ENCODE measurements at places on chromosomes 6 and 20.

- no peak for DNase-seq
These were observed 97.2 kb upstream of the MAP7 start for GRCh38 chr6:136647363-136647852.

DNA sequence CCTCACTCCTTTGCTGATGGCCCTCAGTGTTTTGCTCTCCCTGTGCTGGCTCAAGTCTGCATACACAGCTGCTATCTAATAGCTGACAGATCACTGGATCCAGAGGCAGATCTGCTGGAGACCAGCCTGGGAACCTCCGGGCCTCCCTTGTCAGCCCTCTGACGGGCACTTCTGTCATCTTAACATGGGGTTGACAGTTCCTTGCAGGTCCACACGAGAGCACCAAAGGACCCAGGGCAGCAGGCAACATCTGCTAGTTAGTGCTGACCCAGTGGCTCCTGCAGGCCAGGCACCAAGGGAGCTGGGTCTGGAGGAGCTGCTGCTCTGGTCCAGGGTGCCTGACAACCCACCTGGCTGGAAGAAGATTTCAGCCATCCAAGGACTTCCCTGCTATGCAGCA lies 208.1 kb downstream of the UST start:
- no peak for DNase-seq

- DNase-seq: no peak
These were observed 155.5 kb downstream of the HACE1 start for GRCh38 chr6:104704191-104704590.

GRCh38 chr6:107547451-107547840 lies 57.5 kb downstream of the SOBP start:
- DNase-seq: no peak

GRCh38 chr6:37059344-37060194 lies 54.1 kb downstream of the FGD2 start:
- peak; percentile 18 for DNase-seq

DNA sequence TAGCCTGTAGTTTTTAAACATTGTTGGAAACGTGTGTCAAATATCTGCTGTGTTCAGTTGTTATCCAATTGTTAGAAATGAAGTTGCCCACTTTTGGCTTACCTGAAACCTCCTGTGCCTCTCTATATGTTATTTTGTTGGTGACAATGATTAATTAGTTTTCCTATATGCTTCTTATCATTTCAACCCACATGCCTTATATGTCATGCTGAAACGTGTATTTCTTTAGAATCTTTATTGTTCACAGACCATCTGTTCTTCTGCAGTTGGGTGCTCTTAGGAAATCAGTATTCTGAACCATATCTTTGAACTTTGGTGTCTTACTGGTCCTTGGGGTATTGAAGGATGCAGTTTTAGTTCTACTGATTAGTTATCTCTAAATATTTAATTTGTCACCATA lies 91.2 kb upstream of the SCGN start:
- DNase-seq: no peak

GRCh38 chr6:110881546-110882273 lies 7.1 kb downstream of the AMD1 start:
- DNase-seq: no peak

DNA sequence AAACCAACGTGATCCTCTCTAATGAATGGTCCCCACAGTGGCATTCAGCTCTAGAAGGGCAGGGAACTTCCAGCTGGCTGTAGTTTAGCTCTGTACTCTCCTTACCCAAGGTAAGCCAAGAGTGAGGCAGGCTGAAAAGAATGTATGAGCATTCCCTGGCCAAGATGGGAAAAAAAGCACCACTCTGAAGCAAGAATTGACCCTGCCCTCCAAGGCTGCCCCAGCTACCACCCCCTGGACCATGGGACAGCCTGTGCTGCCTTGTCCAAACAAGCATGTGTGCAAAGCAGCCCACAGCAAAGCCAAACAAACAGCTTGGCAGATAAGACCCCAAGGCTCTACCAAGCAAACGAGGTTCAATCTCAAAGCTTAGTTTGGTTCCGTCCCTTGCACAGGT lies 73.9 kb downstream of the GFOD1 start:
- no peak for DNase-seq

DNA sequence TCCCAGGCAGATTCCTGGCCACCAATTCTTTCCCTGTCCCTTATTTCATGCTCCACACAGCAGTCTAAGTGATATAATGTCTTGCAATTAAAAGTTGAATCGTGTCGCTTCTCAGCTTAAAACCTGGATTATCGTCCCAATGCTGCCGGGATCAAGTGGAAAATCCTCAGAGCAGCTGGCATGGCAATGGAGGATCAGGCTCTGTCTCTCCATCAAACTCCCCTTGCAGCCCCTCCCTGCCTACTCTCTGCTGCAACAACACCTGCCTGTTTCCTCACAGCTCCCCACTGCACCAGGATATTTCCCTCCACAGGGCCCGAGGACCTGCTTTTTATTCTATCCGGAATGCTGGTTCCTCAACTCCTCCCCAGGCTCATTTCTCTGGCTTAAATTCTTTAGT lies 277.1 kb downstream of the SYNE1 start:
- no peak for DNase-seq

- no peak for DNase-seq
These were observed 12.5 kb downstream of the WDR27 start for GRCh38 chr6:169689287-169689686.

DNA sequence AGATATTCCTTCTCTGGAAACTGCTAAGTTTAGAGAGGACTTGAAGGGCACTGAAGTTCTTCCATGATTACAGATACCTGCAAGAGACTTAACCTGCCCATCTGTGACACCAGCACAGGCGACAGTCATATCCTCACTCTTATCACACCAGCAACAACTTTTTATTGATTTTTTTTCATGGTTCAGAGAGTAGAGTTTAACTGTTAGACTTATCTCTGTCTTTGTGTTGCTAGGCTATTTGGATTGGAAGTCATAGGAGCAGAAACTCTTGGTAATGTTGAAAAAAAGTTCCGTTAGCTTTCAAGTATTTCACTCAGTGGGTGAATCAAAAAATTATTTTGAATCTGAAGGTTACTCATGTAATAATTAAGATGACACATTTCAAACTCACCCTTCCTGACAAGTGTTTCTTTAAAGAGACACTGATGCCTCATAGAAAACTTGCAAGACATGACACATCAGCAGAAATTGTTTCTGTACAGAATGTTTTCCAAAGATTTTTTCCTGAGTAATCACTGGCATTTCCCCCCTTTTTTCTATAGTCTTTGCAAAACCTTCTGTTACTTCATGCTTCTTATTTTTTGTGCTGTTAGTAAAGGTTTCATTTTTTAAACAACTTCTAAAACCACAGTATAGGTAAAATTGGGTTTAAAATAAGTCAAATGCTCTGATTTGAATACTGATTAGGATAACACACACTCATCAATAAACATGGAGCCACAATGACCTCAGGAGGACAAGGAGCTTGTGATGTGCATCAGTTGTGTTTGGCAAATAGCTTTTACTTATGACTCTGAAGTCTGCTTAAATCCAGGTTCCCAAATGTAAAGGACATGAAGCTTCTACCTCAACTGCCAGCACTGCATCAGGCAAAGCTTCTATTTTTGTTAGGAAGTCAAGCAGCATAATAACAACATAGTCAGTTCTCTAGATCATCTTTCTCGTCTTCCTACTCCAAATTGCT lies 252.9 kb upstream of the MAN1A1 start:
- no peak for DNase-seq

GRCh38 chr20:39398656-39399055 lies 436.5 kb downstream of the DHX35 start:
- no peak for DNase-seq

DNA sequence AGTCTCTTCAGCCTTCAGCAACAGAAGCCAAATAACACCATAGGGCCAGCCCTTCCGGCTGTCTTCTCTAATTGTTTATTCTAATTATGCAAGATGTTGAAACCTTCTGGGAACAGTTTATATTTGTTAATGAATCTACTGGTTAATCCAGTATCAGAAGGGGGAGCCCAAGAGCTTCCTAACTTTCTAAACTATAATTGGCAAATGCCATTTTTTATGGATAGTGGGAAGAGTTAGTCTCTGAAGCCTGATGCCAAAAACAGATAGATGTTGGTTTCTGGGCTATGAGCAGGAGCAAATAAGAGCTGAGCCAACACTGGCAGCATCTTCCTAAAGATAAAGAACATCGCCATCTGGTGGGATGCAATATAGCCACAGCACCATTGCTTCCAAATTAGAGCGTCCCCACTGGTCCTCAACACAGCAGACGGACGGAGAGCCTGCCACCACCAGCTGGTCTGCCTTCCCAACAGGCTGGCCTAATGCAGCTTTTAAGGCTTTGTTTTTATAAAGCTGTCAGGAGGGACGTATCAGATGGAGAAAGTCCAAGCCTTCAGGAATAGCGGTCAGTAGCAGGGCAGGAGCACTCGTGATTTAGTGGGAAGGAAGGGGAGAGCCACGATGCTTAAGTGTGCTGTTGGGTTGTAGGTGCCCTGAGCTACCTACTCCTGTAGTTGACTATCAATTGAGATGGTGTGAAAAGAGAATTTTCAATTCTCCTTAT lies 118.8 kb downstream of the RALGAPA2 start:
- DNase-seq: no peak

GRCh38 chr20:57760698-57761412 lies 51.0 kb upstream of the PMEPA1 start:
- no peak for DNase-seq

DNA sequence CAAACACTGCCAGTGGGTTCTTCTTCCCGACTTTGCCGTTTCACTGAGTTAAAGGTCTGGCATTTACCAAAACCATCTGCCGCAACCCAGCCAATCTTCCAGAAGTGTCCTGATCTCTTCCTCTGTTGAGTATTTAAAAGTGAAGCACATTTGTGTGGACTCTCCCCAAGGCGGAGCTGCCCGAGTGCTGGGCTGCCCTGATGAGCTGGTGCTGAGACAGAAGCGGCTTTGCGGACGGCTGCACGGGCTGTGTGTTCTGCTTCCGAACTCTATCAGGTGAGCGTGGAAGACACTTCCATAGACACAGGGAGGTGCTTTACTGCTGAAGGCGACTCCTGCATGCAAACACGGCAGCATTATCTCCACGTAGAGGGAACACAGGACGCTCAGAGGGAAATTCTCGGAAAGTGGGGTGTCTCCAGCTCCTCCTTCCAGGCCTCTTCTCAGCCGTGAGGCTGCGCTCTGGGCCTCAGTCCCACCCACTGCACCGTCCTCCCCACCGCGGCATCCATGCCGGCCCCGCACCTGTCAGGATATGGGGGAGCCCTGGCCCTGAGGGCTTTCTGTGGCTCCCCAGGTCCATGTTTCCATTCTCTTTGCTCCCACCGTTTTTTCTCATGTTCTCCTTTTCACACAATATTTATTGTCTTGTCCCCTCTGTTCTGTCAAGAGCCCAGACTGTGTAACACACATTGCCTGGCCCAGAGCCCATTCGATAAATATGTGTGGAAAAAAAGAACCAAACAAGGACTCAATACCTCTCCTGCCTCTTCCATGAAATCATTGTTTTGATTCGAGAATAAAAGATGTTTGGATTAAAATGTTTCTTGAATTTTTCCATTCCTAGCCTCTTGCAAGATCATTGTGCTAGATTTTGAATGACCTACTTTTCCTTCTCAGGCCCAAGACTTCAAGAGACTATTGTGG lies 205.1 kb downstream of the DLL1 start:
- DNase-seq: no peak

- DNase-seq: no peak
These were observed 121.1 kb downstream of the TRIM27 start for GRCh38 chr6:28802417-28803336.

GRCh38 chr20:51680067-51680749 lies 88.0 kb downstream of the ATP9A start:
- DNase-seq: no peak

DNA sequence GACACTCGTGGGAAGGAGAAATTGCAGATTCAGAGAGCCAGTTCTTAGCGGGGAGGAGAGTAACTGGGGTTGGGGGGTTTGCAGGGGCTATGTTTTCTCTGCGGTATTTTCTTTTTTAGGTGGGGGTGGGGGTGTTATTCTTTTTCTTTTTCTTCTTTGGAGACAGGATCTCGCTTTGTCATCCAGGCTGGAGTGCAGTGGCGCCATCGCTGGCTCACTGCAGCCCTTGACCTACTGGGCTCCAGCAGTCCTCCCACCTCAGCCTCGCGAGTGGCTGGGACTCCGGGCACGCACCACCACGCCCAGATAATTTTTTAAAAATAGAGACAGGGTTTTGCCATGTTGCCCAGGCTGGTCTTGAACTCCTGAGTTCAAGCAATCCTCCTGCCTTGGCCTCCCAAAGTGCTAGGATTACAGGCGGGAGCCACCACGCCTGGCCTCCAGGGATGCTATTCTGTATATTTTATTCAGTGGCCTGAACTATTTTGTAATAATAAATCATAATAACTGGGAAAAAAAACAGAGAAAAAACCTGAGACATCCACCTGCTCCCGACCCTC lies 57.3 kb downstream of the UBE2V1 start:
- DNase-seq: no peak

- DNase-seq: no peak
These were observed 256.6 kb upstream of the EPHA7 start for GRCh38 chr6:93675856-93676417.

DNA sequence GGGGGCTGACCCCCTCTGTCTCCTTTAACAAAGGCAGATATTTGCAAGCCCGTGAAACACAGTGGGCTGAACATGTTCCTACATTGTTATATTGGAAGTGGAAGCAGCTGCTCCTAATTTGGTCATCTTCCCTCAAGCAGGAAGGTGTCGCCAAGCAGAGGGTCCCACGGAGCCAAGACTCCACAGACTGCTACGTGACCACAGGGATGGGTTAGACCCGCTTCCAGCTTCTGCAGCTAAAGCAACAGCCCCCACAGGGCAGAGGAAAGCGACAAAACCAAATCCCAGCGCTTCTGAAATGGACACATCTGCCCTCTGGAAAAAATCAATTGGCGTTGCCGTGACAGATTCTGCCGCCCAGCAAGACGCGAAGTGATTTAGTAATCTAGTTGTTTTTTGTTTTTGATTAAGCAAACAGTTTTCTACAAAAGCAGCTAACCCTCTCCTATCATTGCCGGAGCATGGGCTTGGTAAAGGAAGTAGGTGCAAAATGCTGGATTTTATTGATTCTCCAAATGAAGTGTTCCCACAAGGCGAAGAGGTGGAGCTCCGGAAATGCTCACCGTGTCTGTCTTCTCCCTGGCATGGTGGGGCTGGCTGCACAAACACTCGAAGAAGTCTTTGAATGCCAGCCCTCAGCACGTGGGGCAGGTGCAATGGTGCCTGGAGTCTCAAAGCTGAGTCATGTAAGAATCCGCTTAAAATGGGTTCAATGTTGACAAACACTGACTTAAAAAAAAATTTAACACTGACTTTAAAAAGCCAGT lies 79.4 kb upstream of the FRMD1 start:
- DNase-seq: no peak

GRCh38 chr6:154478021-154478700 lies 32.3 kb downstream of the CNKSR3 start:
- no peak for DNase-seq

All from caudate nucleus (tissue), 63 donors.